ENCODE measurements at places on chromosomes 1 and 21.

- no peak for DNase-seq
Observed at GRCh38 chr1:233389169-233389568, 61.6 kb downstream of the MAP3K21 start.

DNA sequence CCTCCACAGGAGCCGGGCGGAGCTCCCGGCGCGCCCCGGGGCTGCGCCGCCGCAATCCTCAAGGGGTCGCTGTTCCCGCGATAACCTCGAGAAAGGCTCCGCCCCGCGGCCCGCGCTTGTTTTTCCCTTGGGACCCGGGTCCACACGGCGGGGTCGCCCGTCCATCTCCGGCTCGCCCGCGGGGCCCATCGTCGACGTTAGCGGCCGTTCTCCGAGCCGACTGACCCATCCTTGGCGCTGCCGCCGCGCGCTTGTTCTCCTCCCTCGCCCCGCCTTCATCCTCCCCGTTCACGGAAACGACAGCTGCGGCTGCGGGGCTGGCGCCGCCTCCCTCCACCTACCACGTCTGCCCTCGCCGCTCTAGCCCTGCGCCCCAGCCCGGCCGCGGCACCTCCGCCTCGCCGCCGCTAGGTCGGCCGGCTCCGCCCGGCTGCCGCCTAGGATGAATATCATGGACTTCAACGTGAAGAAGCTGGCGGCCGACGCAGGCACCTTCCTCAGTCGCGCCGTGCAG is at the start of gene SH3GLB1:
Gene SH3GLB1 (plus strand): TSS at position 119 of the 514 bp plus-strand sequence. CDS start 324 bp downstream, at position 443.
- peak; percentile 96 for DNase-seq

GRCh38 chr1:78830321-78830720 is 176.2 kb downstream of the ADGRL4 start:
- DNase-seq: no peak

GRCh38 chr1:8970870-8971337 is 25.2 kb downstream of the CA6 start:
- no peak for DNase-seq

DNA sequence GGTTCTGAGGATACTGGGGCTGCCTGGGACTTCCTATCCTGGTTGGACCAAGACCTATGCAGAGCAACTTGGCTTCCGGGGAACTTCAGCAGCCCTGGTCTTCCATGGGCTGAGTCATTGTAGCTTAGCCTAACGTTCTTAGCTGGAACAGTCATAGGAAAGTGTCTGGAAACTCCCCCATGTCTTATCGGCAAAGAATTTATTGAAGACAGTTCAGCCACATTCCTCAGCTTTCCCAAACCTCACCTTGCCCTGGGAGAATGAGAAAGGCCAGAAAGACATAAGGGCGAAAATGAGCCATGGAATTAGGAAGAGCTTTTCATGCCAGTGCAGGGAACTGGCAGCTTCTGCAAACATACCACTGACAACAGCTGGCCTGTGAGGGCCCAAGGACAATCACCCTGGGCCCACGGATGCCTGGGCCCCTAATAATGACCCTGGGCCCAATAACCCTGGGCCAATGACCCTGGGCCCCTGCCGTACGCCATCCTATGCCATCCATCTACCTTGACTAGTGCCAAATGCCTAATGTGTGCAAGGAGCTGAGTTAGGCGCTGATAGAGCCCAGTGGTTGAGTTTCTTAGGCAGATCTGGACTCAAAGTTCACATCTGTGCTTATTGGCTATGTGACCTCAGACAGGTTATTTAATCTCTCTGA is 114.4 kb upstream of the GADD45A start:
- no peak for DNase-seq

DNA sequence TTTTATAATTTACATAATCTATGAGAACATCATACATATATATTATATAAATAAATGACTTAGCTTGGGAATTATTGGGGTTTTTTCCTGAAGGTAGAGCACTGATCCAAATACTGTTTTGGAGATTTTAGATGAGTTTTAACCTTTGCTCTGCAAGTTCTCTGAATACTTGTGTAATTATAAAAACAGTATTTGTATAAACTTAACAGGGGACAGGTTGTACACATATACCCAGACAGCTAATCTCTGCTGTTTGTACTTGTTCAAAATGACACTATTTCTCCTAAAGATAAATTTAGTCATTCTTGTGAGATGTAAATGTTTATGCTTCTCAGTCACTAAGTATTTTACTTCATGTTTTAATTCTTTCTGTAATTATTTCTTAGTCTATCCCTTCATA is 8.7 kb downstream of the AGL start:
- no peak for DNase-seq

- DNase-seq: no peak
Observed at GRCh38 chr1:202662081-202662480, 48.2 kb downstream of the SYT2 start.

DNA sequence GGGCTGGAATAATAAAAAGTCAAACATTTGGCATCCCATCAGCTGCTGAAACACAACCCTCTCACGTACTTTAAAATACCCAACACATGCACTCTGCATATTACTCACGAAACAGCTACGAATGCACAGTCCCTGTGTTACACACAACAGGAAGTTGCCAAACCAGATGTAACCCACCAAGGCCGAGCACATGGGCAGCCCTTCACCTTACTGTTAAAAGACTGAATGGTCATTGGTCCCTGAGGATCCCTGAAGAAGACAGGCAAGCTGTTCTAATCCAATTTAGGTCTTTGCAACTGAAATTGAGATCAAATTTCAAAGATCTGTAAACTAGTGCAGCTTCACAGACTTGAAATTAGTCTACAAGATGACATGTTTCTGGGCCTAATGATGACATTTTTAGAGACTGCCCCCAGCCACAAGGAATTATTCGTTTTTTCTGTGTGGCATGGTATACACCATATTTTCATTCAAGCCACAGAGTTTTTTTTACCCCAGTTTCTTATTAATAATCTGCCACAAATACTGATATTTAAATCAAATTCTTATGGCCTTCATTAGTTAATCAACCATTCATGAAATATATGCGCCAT is 25.6 kb upstream of the IER5 start:
- DNase-seq: no peak

DNA sequence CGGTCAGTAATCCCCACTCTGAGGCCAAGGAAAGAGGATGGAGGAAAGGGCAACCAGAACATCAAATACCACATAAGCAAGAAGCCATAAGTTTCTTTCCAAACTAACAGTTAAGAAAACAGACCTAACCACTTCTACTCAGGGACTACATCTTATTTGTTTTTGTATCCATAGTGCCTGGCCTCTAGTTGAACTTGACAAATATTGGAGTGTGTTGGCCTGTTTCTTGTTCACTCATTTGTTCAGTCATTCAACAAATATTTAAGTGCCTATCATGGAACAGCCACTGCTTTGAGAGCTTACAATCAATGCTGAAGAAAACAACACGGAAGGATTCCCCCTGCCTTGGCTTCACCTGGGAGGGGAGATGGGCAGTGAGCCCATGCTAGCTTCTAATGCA is 69.7 kb downstream of the ST6GALNAC3 start:
- no peak for DNase-seq

DNA sequence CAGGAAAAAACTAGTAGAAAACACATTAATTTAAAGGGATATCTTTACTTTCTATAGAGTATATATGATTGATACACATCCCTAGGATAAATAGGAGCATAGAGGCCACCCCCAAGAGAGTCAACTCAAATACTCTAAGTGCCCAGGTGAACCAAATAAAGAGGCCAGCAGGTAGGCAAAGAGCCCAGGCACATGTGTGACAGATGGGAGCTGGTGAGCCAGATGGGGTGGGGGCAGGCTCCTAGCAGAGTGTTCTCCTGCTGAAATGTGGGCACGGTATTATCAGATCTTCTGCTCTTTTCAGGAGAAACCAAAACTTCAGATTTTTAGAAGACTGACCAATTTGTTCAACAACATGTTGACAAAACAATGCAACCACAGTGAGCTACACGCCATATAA is 333.4 kb upstream of the PKN2 start:
- no peak for DNase-seq

GRCh38 chr1:111399792-111400610 is 27.5 kb downstream of the OVGP1 start:
- no peak for DNase-seq

DNA sequence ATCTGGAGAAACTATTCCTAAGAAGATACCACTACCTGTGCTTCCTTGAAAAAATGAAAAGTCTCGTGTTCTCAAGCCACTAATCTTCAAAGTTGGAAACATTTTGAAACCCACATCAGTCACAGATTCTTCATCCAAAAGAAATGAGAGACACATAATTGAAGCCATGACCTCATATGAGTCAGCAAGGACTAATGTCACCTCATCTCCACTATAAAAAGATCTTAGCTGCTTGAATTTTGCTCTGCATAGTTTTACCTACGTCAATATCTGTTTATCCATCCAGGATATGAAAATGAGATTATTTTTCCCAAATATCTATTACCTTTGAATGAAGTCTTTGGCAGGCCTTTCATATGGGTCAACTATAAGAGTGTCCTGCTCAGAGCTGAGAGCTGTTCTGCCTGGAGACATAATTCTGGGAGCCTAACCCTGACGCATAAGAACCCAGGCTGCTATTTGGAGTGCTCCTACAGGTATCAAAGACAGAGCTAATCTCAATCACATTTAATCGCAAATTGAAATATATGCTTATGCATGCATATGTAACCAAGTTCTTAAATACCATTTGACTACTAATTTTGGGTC is 312.5 kb upstream of the PKN2 start:
- DNase-seq: no peak

GRCh38 chr1:20319456-20320220 is 29.0 kb downstream of the VWA5B1 start:
- no peak for DNase-seq

- DNase-seq: no peak
Observed at GRCh38 chr1:219160967-219161366, 12.7 kb upstream of the LYPLAL1 start.

DNA sequence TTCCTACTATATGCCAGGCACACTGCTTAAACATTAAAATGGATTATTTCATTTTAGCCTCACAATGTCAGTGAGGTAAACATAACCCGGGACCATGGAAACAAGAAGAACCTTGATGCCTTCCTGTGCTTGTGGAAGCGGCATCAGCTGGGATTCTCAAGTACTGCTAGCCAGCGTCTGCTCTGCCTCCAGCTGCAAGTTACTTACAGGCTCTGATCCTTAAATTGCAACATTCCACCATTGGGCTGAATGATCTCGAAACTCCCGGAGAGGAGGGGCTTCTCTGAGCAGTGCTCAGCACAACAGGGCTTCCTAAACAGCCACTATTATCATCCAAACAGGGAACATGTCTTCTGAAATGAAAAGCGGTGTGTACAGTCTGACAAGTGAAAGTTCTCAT is 6.7 kb upstream of the MAN1C1 start:
- DNase-seq: peak; percentile 8

DNA sequence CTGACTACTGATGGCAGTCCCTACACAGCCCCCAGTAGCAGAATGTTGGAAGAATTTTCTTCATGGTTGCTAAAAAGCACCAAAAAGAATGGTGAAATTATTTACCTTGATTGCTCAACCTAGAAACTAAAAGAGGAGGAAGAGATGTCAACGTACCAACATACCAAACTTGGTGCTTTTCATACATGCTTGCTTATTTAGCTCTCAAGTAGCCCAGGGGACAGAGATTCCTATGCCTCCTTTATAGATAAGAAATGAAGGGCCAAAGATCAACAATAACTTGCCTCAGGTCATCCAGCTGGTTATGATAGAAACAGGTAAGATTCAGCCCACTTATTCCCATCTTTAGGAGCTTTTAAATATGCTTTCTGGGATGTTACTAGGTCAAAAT is 170.6 kb downstream of the PIGK start:
- DNase-seq: no peak

GRCh38 chr1:173392895-173393658 is 84.1 kb upstream of the PRDX6 start:
- DNase-seq: no peak

GRCh38 chr1:233675893-233676292 is 62.0 kb downstream of the KCNK1 start:
- DNase-seq: no peak

DNA sequence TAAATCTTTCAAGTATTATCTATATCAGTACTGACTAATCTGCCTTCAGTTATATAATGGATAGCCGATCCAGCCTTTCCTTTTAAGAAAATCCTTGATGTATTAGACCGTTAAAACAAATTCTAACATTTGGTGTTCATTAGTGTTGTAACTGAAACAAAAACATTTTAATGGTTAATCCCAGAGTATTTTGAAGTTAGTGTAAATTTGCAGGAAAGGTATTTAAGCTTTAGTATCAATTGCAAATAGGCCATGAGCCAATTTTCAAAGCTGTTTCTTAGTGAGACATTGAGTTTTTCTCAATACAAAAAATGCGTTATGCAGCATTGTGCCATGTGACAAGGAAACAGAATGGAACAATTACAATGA is 29.6 kb downstream of the DISP1 start:
- no peak for DNase-seq

DNA sequence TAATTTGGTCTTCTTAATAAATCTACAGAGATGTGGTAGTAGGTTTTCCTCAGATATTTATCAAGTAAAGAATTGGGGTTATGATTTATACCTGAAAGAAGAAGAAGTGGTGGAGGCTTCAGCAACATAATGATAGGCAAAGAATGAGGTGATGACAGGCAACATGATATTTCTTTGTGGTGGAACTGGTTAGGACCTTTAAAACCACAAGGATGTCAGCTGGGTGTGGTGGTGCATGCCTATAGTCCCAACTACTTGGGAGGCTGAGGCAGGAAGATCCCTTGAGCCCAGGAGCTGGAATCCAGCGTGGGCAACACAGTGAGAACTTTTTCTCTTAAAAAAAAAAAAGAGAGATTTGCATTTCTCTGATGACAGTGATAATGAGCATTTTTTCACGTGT is 34.1 kb upstream of the COL11A1 start:
- no peak for DNase-seq

DNA sequence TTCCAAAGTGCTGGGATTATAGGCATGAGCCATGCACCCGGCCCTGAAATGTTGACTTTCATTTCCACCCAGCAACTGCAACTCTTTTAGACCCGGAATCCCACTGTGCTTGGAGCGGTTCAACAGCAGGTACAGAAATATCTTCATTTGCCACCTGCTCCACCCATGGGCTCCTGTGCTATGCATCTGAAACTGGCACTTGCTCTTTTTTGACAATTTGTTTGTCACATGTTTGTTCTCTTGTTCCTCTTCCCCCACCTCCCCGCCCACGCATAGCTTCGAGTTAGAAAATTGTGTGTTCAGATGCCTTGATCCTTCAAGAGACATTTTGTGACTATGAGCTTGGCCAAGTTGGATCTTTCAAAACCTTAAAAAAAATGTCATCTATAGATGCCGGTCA is 2.4 kb upstream of the IFNLR1 start:
- no peak for DNase-seq

- DNase-seq: no peak
Observed at GRCh38 chr1:95548211-95548610, 314.2 kb downstream of the RWDD3 start.

DNA sequence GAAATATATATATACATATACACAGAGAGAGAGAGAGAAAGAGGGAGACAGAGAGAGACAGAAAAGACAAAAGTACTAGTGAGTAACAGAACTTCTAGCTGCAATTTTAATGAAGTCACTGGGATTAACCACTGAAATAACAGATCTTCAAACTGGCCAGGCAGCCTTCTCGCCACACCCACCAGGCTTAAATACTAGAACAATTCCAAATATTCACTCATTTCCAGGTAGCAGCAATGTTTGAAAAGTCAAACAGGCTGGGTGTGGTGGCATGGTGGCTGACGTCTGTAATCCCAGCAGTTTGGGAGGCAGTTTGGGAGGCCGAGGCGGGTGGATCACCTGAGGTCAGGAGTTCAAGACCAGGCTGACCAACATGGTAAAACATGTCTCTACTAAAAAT is 5.2 kb downstream of the PRDX1 start:
- no peak for DNase-seq

All from type B pancreatic cell (in vitro differentiated cells).